BJ (cell line): ENCODE measurements at places on chromosomes 3 and 15.

- DNase-seq = no peak
Measured at GRCh38 chr3:194383276-194383940, 13.9 kb upstream of the LRRC15 start.

DNA sequence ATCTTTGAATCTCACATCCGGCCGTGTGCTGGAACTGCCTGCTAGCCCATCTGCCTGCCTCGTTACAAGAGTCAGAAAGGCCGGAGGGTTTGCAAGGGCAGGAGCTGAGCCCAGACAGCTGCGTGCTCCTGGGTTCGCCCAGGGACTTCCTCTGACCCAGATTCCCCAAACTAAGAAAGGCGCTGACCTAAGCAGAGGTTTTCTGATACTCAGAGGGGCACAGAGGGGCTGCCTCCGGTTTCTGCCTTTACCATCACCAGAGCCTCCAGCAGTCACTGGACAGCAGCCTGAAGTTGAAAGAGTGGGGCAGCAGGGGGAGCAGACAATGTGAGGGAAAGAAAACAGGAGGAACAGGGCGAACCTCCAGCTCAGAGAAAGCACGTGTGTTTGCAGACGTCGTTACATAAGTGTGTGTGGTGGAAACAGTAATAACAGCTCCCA, 33.4 kb upstream of the RAD18 start:
- peak; percentile 16 for DNase-seq

DNA sequence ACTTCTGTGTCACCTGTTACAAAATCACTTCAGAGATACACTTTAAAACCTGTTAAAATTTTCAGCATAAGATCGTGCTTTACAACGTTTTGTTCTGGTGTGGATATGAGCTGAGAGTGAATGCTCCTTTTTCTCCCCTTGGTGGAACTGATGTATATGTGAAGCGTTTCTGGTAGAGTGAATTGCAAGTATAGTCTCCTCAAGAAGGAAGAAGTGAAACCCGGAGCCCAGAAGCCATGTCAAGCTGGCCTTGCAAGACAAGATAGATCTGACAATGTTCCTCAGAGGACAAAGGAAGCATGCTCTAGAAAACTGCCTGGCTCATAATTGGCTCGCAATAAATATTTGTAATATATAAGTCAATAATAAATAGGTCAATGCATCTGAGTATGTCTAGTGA, 23.6 kb downstream of the SERPINI2 start:
- no peak for DNase-seq

GRCh38 chr3:114494498-114494897, 200.7 kb downstream of the TIGIT start:
- no peak for DNase-seq

DNA sequence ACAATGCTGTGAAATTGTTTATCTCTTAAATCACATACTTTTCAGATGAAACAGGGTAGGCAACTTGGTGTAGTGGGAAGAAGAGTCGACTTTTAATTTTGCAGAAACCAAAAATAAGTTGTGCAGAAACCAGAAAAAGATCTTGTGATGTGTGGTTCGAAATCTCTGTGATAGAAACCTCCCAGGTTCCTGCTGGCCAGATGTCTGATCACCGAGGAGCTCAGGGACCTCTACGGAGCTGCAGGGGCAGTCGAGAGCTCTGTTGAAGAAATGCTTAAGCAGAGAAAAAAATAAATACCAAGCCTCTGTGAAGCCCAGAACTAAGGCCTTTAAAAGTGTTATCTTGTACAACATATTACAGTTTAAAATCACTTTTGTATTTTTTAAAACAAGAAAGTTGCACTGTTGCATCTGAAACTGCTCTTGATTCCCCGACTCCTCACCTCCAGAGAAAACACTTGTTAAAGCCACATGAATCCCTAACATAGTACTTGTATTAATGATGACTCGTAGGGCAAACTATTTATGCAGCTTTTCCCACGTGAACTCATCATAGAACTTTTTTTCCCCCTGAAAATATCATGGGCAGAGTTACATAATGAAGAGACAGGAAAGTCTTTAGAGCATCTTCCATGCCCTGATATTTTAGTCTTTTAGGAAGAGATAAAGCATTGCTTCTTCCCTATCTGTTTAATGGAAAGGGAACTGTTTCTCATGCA, 51.3 kb downstream of the CCK start:
- DNase-seq = peak; percentile 52

DNA sequence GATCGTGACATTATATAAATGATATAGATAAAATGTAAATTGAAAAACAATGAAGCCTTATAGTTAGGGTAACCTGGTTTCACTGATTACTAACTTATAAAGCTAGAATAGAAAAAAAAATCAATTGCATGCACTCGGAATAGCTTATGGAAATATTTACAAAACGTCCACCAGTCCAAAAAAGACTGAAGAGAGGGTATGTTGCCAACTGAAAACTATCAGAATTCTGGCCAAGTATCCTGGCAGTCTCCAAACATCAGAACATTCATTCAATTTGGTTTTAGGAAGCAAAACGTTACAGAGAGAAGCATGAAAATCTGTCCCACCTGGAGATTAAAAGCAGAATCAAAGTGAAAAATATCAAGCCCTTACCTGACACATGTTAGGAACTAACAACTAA, 892.4 kb downstream of the ROBO1 start:
- no peak for DNase-seq

GRCh38 chr15:78841376-78841706, 30.1 kb upstream of the ADAMTS7 start:
- DNase-seq = no peak

GRCh38 chr15:95127356-95127755, 896.0 kb downstream of the MCTP2 start:
- DNase-seq = no peak

- no peak for DNase-seq
Measured at GRCh38 chr3:32376115-32376514, 15.5 kb upstream of the CMTM7 start.

DNA sequence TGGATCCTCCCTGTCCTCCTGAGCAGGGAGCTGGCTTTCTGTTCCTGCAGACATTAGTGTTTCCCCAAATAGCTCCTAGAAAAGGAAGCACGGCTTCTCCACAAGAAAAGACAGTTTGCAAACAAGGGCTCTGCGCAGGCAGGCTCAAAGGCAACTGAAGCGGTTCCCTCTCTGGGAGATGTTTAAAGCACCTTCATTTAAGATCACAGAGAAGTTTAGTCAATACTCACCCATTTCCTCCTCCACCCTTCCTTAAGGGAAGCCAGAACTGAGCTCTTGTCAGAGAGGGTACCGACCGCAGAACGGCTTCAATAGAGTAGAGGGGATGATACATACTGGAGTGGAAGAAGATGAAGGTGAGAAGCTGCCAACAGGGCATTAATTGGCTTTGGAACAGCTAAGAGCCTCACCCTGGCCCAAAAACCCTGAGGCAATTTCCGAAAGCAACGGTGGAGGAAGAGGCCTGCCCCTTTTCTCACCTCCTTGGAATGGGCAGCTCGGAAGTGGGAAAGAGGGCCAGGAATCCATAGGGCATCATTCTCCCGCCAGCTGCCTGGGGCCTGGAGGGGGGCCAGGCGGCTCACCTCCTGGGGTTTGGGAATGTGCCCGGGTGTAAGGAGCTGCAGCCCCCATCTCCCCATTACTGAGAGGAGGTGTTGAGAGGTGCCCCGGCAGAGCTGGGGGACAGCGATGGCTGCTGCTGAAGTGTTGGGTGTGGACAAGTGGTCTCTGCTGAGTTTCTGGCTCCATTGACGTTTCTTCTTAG, 4.8 kb upstream of the EPHB3 start:
- no peak for DNase-seq

DNA sequence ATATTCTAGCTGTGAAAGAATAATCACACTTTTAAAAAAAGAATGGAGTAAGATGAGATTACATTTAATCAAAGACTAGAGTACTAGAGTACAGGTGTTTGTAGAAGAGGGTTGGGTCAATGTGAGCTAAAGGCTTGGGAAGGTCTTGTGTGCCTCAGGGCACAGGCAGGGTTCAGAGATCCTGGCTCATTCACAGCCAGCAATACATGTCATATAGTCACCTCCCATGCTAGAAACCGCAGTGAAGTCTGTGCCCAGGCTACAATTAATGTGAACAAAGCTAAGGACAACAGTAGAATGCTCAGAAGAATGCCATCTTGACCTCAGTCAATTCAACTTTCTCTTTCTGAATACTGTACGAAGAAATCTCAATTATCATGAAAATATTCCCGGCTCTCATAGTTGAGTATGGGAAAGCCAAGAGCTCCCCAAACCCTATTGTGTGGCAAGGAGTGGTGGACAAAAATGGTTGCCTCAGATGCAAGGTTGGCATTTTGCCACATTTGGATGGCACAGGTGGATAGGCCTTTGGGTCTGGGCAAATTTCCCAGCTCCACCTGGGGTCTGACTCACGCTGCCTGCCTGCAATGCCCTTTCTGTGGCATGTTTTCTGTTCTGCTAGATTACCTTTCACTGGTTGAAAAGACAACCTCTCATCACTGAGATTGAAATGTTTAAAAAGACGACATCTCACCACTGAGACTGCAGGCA, 70.2 kb downstream of the NMD3 start:
- no peak for DNase-seq

- DNase-seq = no peak
Measured at GRCh38 chr3:87468938-87469337, 192.6 kb upstream of the POU1F1 start.

DNA sequence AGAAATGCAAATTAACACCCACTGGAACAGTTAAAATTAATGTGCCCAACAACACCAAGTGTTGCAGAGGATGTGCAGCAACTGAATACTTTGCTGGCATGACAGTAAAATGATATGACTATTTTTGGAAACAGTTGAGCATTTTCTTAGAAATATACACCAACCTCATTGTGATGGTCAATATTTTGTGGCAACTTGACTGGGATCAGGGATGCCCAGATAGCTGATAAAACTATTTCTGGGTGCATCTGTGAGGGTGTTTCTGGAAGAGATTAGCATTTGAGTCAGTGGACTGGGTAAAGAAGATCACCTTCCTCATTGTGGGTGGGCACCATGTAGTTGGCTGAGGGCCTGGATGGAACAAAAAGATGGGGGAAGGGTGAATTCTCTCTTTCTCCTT, 57.9 kb downstream of the RPLP1 start:
- no peak for DNase-seq

GRCh38 chr3:178602856-178603255, 66.6 kb downstream of the KCNMB2 start:
- DNase-seq = no peak

DNA sequence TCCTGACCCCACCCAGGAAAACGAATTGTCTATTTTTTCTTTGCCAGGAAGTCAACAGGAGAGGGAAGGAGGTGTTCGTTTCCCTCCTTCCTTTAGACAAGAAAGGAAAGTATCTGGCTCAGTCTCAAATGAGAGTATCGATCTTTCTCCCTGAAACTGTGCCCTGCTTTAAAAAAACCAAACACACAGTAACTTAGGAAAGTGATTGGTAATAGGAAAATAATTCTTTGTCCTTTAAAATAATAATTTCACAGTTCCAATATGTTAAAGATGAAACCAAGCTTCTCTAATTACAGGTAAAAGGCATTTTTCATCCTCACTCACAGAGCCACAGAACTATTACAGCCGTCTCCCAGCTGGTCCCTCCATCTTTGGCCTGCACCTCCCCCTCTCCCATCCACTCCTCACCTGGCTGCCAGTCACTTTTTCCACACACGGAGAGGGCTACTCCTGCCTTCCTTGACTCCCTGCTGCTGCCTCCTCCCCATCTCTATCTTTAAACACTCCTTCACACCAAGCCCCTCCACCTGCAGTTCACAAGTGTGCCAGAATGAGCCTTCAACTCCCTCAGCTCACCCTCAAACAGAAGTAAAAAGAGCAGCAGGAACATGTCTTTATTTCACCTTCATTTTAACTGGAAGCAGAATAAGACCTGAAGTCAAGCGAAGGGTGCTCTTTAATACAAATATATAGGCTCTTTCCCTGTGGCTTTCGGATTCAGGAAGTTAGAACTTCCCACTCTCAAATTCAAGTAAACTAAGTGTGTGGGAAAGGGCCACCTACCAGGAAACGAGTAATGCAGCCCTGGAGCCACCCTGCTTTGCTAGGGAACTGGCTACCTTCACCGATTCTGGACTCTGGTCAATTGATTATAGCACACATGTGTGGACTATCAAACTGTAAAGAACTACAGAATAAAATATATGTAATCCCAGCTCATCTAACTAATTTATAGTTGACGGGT, 116.4 kb downstream of the SENP2 start:
- DNase-seq = no peak

- no peak for DNase-seq
Measured at GRCh38 chr15:32991619-32992111, 202.8 kb downstream of the FMN1 start.

DNA sequence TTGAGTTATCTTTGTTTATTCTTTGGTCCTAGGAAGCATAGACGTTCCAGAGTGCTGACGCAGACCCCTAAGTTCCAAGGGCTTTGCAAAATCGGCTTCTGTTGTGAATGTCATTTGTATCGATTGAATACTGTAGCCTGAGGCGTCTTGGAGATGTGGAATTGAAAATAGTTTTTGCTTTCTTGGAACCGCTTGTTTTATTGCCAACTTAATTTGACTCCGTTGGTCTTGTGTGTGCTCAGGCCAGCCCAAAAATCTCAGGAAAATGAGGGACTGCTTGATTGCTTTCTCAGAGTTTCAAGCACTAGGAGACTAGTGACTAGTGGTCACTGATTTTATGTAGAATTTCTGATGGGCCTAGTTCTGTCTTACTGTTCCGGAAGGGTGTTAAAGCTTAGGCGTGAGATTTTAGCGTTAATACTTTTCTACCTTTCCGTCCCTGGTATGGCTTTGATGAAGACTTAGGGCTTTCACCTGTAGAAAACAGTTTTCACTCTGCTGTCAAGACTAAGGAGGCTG, 263 bp upstream of the UTS2B start:
- no peak for DNase-seq

GRCh38 chr3:177196008-177196455, 1.2 kb downstream of the TBL1XR1 start:
- DNase-seq = no peak

GRCh38 chr3:97278506-97278905, 464.1 kb downstream of the EPHA6 start:
- DNase-seq = no peak

DNA sequence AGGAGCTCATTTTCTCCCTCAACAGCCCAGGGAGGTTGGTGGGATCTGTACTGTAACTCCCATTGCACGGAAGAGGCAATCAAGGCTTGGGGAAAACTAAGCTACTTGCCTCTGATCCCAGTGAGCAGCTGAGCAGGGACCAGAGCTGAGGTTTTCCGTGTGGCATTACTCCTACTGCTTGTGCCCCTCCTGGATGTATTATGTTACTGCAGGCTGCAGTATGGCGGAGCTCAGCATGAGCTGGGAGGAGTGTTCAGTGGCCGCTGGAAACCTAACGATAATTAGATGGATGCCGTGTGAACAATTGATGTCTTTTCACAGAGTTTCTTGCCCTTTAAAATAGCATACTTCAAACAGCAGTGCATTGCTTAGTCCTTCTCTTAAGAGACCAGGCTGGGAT, 2.0 kb upstream of the TPRG1 start:
- no peak for DNase-seq
